Astrocyte (in vitro differentiated cells and primary cell): ENCODE measurements at places on chromosomes 4 and X. TPM values are rescaled to one million over a fixed set of nuclear protein-coding genes. Genes with fewer than 3 reads are reported as not detected.

The NEK1 gene
- 13.0 and 15.1 TPM in 2 replicates for total RNA-seq

The CXCL8 gene
- 1.2 and 1.5 TPM in 2 replicates for total RNA-seq

The AFF1 gene
- 55.3 and 58.2 TPM in 2 replicates for total RNA-seq

The GPC4 gene
- total RNA-seq = 71.9 and 86.4 TPM in 2 replicates

The AIMP1 gene
- total RNA-seq = 46.8 and 53.4 TPM in 2 replicates

The GSPT2 gene
- total RNA-seq = 14.7 and 15.5 TPM in 2 replicates

The PTTG2 gene
- not detected in 2 replicates for total RNA-seq

- H3K4me1 ChIP-seq = no peaks in the 10 kb centered on the region
- H3K27me3 ChIP-seq = no peaks in the 10 kb centered on the region
- no peak overlapping the region for H3K27ac ChIP-seq
- no peaks in the 10 kb centered on the region for H3K36me3 ChIP-seq
- H3K4me3 ChIP-seq = no peak overlapping the region
- DNase-seq = no peak
Measured at GRCh38 chrX:56309881-56310280, 77.7 kb downstream of the KLF8 start.

- no peak overlapping the region for H3K27ac ChIP-seq
- H3K4me1 ChIP-seq = no peaks in the 10 kb centered on the region
- peaks cover 39% of the 10 kb centered on the region for H3K27me3 ChIP-seq
- no peak for DNase-seq
- no peak overlapping the region for H3K4me3 ChIP-seq
- no peaks in the 10 kb centered on the region for H3K36me3 ChIP-seq
Measured at GRCh38 chrX:633985-634958, 3.7 kb downstream of the SHOX start.

DNA sequence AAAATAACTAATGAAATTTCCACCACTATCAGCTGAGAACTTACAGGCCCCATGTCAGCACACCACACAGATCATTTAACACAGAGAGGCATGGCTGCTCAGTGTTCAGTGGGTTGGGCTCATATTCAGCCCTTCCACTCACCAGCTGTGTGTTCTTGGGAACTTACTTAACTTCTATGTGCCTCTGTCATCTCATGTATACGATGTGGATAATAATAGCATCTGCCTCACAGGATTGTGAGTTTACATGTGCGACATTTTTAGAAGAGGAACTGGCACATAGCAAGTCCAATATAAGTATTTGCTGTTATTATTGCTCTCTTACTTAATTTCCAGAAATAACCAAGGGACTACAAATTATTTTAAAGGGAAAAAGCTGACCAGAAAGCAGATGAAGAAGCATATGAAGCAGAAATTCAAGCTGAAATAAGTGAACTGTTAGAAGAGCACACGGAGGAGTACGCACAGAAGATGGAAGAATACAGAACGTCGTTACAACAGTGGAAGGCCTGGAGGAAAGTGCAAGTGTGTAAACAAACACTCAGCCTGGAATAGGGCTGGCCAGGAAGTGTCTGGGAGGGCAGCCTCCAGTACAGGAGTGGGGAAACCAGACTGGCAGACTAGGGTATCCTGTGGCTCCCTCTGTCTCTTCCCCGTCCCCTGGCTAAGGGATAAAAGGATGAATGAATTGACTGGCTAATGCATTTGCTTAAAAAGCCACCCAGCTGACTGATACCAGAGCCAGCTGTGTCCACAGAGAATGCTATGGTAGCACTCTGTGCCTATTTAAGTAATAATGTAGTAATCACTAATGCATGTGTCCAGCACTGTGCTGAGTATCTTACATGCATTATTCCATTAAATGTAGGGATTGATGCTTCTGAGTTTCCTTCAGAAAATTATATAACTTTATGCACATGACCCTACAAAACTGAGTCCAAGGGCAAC, 67.1 kb downstream of the CC2D2A start:
- no peaks in the 10 kb centered on the region for H3K4me1 ChIP-seq
- peaks cover 15% of the 10 kb centered on the region for H3K36me3 ChIP-seq
- no peaks in the 10 kb centered on the region for H3K27me3 ChIP-seq
- no peak overlapping the region for H3K4me3 ChIP-seq

DNA sequence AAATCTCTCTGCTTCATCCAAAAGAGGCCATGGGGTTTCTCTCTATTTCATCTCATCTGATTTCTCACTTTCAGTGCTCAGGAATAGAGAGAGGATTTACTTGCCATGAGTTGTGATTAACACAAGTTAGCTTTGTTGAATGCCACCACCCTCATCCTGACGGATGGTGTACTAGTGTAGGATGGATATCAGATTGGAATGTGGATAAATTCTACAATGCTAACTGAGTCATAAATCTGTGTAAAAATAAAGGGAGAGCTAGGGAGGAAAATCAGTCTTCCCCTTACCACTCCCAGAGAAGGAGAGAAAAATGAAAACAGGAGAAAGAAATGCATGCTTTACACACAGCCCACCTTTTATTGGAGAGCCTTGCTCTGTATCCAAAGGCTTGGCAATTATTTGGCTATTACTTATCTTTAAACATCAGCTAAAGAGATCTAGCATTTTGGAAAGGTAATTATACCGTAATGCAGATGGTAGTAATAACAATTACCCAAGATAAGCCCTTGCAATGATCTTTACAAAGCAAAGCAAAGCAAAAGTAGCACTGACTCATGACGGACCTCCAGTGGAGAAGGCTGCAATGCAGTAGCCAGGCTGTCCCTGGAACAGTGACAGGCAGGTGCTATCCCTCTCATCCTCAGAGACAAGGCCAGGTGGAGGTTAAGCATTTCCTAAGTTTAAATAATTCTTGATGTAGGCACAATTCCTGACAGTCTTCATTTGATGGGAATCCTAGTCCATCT, 306.3 kb upstream of the PPARGC1A start:
- no peak for DNase-seq
- no peak overlapping the region for H3K27ac ChIP-seq
- H3K36me3 ChIP-seq = no peaks in the 10 kb centered on the region
- no peaks in the 10 kb centered on the region for H3K27me3 ChIP-seq
- H3K4me3 ChIP-seq = no peak overlapping the region

DNA sequence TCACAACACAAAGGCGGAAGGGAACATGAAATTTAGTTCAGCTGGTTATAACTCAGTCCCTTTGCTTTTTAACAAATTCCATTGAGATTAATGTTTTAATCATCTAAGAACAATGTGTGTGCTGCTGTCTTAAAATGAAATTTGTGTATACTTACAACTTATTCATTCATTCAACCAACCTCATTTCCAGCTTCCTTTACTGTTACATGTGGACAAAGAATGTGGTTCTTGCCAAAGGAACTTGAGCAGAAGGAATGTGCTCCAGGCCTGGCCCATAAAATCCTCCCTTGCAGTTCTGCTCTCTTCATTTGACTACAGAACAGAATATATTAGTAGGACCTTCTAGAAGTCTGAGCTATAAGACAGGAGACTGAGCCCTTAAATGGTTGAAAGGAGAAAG, 176.8 kb upstream of the GLRA2 start:
- H3K4me3 ChIP-seq = no peak overlapping the region
- H3K4me1 ChIP-seq = no peaks in the 10 kb centered on the region
- no peaks in the 10 kb centered on the region for H3K36me3 ChIP-seq
- no peak overlapping the region for H3K27ac ChIP-seq
- no peak for DNase-seq

DNA sequence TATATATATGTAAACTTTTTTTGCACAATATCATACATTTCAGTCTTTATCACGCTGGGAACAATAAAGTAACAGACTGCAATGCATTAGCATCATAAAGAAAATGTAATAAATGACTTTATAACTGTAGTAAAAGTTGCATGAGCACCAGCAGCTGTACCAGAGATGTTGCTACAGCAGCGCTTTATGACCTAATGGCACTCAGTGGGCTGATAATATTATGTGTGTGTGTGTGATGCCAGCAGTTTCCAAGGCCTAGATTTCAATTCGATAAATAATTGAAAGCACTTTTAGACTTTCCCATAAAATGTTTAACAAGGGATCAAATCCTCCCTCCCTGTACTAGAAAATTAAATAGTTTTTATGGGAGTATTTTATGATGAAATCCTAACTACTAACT, 367.6 kb upstream of the AGA start:
- no peak overlapping the region for H3K27ac ChIP-seq
- no peaks in the 10 kb centered on the region for H3K4me1 ChIP-seq
- no peaks in the 10 kb centered on the region for H3K36me3 ChIP-seq
- H3K27me3 ChIP-seq = no peaks in the 10 kb centered on the region
- DNase-seq = no peak

GRCh38 chrX:48475774-48476577, at the start of gene FTSJ1:
Gene FTSJ1 (plus strand): TSS chrX:48476199. CDS start chrX:48478048, 1,849 bp downstream.
- H3K27ac ChIP-seq = peak within 1 kb of the TSS; percentile 95
- H3K36me3 ChIP-seq = peaks cover 3% of the 10 kb centered on the region
- no peaks in the 10 kb centered on the region for H3K27me3 ChIP-seq
- peaks cover 10% of the 10 kb centered on the region for H3K4me1 ChIP-seq
- H3K4me3 ChIP-seq = peak within 1 kb of the TSS; percentile 91

- H3K27ac ChIP-seq = no peak overlapping the region
- H3K4me1 ChIP-seq = no peaks in the 10 kb centered on the region
- no peaks in the 10 kb centered on the region for H3K27me3 ChIP-seq
- no peaks in the 10 kb centered on the region for H3K36me3 ChIP-seq
- no peak overlapping the region for H3K4me3 ChIP-seq
Measured at GRCh38 chr4:184801781-184802696, 23.7 kb downstream of the ACSL1 start.

GRCh38 chrX:153475751-153476281, 5.4 kb upstream of the HAUS7 start:
- no peaks in the 10 kb centered on the region for H3K36me3 ChIP-seq
- no peak for DNase-seq
- H3K4me1 ChIP-seq = peaks cover 30% of the 10 kb centered on the region
